ENCODE measurements at places on chromosomes 11 and 22. TPM values are rescaled to one million over a fixed set of nuclear protein-coding genes. Genes with fewer than 3 reads are reported as not detected.

Gene NEAT1
- total RNA-seq: 518 TPM

Gene GGTLC2
- total RNA-seq: not detected

GRCh38 chr11:19428206-19429002, 187.7 kb upstream of the E2F8 start:
- no peak for DNase-seq

Gene CNGA4
- 5.6 TPM for total RNA-seq

GRCh38 chr11:2584434-2584811, 115.4 kb downstream of the KCNQ1OT1 start:
- DNase-seq: no peak

- DNase-seq: no peak
Observed at GRCh38 chr22:30204015-30204741, 42.4 kb downstream of the LIF start.

Gene A4GALT
- 8.6 TPM for total RNA-seq

GRCh38 chr11:78548911-78549590, 25.6 kb downstream of the NARS2 start:
- DNase-seq: no peak

DNA sequence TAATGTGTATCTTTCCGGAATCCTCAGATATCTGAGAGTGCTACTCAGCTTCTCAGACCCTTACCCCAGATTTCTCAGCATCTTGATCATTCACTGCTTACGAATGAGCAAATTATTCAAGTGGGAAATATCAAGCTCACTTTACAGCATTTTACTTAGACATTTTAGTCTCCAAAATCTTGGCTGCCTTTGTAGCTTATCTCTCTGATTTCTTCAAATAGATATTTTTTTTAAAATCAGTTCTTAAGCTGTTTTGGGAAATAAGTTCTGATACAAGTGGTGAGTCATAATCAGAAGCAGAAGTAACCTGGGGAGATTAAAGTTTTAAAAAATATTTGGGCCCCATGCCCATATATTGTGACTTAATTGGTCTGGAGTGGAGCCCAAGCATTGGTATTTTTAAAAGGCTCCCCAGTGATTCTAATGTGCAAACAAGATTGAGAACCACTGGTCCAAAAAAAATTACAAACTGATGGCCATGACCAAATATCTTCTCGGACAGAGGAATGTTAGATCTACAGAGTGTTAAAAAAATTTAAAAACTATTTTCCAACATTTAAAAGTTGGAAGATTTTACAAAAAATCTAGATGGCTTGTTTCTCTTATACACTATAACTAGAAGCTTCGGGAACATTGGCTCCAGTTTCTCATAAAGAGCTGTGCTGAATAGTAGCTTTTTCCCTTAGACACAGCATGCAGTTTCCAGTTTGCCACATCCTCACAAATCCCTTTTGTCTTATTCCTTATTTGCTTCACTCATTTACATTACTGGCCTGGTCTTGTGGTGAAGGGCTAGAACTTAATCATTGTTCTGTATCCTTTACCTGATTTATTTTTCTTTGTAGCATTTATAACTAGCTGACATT, 87.8 kb upstream of the BMAL1 start:
- peak; percentile 29 for DNase-seq

DNA sequence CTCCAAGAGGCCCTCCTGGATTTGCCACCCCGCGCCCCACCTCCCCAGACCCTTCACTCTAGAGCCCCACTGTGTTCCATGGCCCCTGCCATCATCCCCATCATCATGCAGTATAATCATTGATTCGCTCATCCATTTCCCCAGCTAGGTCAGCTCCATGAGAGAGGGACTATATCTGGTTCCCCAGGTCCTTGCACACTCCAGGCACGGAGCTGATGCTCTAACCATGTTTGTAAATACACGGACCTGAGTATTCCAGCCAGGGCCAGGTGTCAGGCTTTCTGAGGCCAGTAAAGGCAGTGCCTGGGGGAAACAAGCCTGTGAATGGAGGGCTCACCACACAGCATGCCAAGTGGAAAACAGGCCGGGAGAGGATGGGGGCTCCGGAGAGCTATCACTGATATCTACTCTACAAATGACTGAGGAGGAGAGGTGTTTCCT, 27.1 kb upstream of the OAF start:
- no peak for DNase-seq

Gene CD3D
- 3.8 TPM for total RNA-seq

DNA sequence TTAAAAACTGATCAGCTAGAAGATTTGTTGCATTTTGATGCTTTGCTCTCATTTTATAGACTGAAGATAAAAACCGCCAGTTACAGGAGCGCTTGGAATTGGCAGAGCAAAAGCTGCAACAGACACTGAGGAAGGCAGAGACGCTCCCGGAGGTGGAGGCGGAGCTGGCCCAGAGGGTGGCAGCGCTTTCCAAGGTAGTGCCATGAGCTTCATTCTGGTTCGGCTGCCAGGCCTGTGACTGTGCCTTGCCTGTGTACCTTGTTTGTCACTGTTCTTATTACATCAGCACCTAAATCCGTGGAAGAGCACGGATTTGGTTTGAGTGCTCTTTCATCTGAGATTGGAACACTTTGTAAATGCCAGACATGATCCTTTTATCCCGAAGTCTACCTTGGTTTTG, 61.4 kb downstream of the PPFIA1 start:
- DNase-seq: no peak

DNA sequence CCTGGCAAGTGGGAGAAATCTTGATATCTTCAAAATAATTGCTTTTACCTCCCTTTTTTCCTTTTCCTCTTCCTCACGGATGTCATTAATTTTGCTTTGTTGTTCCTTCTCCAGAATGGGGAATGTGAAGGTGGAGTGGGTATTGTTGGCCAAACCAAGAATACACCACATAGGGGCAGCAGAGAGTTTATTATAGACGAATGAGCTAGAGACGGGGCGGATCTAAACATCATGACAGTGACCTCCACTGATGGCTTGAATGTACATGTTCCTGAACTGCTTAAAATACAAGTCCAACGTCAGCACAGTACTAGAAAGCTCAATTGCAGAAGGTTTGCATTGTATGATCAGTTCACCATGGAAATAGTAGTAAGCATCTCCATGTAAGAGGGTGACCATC, 122.3 kb upstream of the SNX19 start:
- no peak for DNase-seq

Gene PGA4
- 1.8 TPM for total RNA-seq

GRCh38 chr11:109023036-109023435, 358.2 kb downstream of the DDX10 start:
- DNase-seq: no peak

- peak; percentile 40 for DNase-seq
Observed at GRCh38 chr11:122743949-122744348, 88.4 kb downstream of the UBASH3B start.

DNA sequence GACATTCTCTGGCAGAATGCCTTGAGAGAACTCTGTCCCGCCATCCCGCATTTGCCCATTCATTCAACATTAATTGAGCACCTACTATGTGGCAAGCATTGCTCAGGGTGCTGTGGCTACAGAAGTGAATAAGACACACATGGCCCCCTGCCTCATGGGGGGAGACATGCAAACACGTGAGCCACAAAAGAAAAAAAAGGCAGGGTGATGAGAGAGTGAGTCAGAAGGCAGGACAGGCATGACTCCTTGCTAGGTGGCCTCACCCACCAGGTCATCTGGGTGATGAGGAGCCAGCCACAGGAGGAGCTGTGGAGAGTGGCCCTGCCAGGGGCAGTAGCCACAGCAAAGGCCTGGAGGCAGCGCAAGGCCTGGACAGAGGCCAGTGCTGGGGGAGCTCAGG, 4.9 kb downstream of the CHRM4 start:
- no peak for DNase-seq

DNA sequence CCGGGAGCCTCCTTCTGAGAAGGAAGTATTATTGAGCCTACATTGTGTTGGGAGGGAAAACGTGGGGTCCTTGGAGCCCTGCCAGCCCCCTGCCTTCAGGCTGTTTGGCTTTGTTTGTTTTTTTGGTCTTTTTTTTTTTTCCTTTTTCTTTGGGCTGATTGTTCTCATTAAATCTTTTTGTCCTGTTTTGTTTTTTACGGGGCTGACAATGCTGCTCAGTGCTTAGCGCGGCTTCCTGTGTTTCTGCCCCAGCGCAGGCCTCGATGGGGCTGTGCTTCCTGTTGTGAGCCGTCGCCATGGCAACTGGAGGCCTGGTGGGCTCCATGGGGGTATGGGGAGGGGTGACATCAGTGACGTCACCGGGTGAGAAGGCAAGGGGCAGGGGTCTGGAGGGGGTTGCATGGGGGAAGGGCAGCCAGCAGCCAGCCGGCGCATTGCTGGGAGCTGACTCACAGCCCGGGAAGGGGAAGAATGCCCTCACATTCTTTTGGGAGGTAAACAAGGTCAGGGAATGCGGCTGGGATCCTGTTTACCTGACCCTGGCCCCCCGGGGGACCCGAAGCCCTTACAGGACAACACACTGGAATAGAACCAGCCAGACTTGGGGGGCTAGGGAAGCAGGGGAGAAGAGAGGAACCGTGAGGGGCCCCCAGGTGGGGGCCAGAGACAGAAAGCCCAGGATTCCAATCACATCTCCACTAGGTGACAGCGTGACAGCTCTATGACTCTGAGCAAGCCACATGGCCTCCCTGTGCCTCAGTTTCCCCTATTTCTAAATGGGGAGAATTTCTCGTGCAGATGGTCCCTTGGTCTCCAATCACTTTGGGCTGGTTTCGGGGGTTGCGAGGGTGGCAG, 22.2 kb upstream of the CBX7 start:
- peak; percentile 92 for DNase-seq

Gene KCTD14
- total RNA-seq: 6.4 TPM

- no peak for DNase-seq
Observed at GRCh38 chr22:34055525-34056200, 135.4 kb upstream of the LARGE1 start.

- DNase-seq: no peak
Observed at GRCh38 chr11:118903204-118904015, 19.7 kb downstream of the CXCR5 start.

DNA sequence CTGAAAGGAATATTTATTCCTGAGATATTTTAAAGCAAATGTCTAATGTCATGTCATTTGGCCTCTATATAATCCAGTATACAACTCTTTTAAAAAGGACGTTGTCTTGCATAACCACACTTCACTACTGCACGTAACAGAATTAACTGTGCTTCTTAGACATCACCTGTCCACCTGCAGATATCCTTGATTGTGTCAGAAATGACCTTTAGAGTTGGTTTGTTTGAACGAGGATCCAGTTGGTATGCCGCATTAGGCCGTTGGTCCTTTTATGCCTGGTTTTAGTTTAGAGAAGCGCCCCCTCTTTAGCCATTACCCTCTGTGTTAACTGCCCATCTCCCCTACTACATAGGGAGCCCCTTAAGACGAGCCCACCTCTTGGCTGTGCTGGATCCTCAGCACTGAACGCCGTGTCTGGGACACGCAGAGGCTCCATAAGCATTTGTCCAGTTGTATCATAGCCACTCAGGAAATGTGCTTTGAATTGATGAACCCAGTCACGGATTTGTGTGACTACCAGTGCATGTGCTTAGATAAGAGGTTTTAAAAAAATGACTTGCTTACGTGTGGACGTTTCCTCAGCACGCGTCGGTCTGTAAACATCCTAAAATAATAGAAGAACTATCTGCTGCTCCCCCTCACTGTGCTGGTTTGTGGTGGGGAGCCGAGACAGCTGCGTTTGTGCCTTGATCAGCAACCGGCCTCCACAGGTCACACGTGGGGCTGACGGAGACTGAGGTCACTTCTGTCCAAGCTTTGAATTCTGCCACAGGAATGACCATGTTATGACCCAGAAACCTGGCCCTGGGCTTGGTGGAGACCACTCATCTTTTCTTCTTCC, 4.0 kb downstream of the MICAL2 start:
- peak; percentile 41 for DNase-seq

Gene MMP1
- total RNA-seq: 3.1 TPM

DNA sequence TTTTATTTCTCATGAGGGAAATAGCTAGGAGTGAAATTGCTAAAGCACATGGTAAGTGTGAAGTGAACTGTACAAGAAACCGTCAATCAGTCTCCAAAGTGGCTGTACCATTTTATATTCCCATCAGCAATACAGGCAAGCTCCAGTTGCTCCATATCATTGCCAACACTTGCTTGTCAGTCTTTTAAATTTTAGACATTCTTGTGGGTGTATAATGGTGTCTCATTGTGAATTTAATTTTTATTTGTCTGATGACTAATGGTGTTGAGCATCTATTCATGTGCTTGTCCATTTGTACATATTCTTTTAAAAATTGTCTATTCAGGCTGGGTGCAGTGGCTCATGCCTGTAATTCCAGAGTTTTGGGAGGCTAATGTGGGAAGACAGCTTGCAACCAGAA, 34.1 kb upstream of the SMCO4 start:
- DNase-seq: no peak

Gene TSGA10IP
- 0.34 TPM for total RNA-seq

- DNase-seq: no peak
Observed at GRCh38 chr11:10674440-10674855, 19.1 kb downstream of the IRAG1 start.

Gene APOA5
- not detected for total RNA-seq

DNA sequence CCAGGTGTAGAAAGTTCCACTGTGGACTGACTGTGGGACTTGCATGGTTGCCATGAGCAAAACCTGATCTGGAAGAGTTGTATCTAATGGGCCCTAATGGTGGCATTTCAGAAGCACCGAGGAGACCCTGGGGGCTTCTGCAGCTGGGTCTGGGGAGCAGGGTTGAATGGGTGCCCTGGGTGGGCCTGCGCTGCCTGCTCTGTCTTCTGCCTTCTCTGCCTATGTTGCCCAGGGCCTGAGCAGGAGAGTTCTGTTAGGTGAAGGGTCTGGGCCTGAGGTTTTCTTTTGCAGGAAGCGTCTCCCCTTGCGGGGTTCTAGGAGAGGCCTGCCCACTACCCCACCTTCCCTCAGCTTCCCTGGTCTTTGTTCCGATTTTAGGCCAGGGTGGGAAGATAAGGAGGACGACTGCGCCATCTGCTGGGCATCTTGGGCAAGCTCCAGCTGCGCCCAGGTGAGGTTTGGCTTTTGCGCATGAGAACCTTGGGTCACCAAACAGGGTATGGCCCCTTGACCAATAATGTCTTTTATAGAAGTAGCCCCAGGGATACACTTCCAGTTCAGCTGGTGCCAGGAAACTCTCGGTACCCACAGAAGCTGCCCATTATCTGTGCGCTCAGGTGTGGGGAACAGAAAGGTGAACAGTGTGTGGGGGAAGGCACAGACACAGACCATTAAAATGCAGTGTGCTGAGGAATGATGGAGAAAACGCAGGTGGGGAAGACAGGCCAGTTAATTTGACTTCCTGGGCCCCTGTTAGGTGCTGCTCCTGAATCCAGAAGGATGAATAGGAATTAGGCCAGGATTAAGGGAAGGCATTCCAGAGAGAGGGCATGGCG, 23.2 kb downstream of the COMMD9 start:
- DNase-seq: peak; percentile 69

Gene OR51B4
- total RNA-seq: 1.9 TPM

GRCh38 chr11:726278-727220, 20.5 kb downstream of the EPS8L2 start:
- peak; percentile 76 for DNase-seq

Gene LMO2
- total RNA-seq: 26.6 TPM

Gene DBX1
- total RNA-seq: not detected

- DNase-seq: peak; percentile 10
Observed at GRCh38 chr22:44542561-44543222, 44.7 kb upstream of the RTL6 start.
